ENCODE measurements at places on chromosomes 1 and 21.

DNA sequence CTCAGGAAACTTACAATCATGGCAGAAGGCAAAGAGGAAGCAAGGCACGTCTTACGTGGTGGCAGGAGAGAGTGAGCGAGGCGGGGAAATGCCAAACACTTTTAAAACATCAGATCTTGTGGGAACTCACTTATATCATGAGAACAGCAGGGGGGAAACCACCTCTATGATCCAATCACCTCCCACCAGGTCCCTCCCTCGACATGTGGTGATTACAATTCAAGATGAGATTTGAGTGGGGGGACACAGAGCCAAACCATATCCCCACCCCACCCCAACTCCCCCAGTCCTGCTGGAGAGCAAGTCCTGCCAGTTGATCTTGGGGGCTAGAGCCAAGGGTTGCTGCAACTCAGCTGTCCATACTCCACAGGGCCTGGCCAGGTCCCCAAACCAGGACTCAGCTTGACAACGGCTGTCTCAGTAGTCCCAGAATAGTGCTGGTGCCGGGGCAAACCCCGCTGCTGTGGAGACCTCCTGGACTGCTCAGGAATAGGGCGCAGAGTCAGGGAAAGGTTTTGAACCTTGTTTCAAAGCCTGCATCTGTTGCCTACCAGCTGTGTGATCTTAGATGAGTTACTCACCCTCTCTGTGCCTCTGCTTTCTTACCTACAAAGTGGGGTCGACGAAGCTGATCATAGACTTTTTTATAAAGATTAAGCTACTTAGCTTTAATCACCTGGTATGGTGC is 79.5 kb downstream of the STUM start:
- no peak for DNase-seq

DNA sequence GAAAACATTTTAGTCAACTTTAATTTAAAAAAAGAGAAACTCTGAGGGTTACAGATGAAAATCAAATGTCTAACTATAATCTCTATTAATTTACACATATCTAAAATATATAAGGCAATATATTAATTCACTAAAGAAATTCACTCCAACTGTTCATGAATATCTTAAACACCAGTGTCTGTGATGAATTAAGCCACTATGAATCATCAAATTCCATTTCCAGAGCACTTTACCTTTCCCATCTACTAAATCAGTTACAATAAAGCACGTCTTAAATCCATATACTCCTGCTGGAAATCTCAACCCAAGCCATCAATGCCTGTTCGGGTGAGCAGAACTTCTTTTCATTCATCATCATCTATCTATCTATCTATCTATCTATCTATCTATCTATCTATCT is 4.3 kb downstream of the TAF5L start:
- DNase-seq: no peak

GRCh38 chr1:21069549-21069948 is 107.1 kb downstream of the EIF4G3 start:
- no peak for DNase-seq

- no peak for DNase-seq
Observed at GRCh38 chr21:45027241-45028196, 46.9 kb upstream of the ADARB1 start.

GRCh38 chr1:36889478-36890226 is 144.7 kb downstream of the GRIK3 start:
- DNase-seq: no peak

DNA sequence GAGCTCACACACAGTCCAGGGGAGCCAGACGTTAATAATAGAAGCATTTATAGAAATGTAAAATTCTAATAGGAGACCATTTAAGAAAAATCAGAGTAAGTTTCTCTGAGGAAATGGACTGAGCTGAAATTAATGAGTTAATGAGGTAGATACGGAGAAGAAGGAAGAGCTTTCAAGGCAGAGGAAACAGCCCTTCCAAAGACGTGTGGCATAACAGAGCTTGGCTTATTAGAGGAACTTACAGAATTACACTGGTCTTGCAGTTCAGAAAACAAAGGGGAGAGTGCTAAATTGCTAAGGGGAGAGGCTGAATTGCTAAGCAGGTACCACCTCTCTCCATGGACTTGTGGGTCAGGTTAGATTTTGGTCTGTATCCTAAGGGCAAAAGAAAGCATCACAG is 8.2 kb upstream of the PIGK start:
- DNase-seq: no peak

- DNase-seq: no peak
Observed at GRCh38 chr1:29428280-29428615, 191.9 kb downstream of the PTPRU start.

- no peak for DNase-seq
Observed at GRCh38 chr1:151619489-151620093, 7.7 kb downstream of the SNX27 start.

GRCh38 chr1:245279346-245279745 is 124.6 kb downstream of the KIF26B start:
- DNase-seq: no peak

DNA sequence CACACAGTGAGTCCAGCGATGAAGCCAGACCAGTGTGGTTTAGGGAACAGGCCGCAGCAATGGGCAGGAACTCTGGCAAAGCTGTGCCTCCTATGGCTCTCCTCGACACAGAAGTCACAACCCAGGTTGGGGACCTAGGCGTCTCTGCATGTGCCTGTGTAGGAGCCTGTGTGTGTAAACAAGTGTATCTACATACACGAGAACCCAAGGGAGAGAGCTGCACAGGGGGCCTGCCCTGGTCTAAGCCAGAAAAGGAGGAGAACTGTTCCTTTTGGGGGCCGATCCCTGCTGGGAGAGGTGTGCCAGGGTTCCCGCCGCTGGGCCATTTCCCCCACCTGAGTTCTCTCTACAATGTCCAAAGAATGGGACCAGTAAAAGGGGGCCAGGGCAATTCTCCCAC is 56.0 kb downstream of the CD247 start:
- no peak for DNase-seq

- DNase-seq: no peak
Observed at GRCh38 chr1:99619583-99619982, 26.3 kb upstream of the PALMD start.

- no peak for DNase-seq
Observed at GRCh38 chr21:44286716-44287632, 1.3 kb downstream of the AIRE start.

GRCh38 chr1:223741861-223742260 is 29.5 kb downstream of the CAPN2 start:
- DNase-seq: no peak

GRCh38 chr1:183735069-183735860 is 69.7 kb upstream of the RGL1 start:
- no peak for DNase-seq

DNA sequence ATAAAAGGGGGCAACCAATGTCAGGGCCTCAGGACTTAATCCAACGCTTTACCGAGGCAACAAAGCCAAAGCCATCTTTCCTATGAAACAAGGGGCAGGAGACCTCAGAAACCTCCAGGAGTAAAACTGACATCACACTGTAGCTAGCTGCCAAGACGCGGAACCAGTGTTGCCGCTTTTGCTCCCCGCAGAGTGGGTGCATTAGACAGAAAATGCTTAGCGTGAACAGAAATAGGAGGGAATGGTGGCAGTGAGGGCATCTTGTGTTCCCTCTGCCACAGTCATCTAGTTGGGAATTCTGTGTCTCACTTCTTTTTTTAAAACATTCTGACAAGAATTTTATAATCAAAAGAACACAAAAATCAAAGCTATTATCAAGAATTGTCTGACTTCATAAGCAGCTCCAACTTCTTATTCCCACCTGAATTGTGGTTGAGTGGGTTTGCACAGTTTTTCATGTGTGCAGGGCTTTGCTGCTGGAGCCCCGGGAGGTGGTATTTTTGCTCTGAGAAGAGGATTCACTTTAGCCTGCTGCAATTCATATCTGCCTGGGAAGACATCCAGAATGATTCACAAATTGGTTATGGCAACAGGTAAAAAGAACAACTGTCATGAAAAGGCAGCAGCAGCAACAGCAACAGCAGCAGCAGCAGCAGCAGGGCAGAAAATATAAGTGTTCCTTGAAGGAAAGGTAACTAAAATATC is 82.2 kb upstream of the DIRAS3 start:
- no peak for DNase-seq

DNA sequence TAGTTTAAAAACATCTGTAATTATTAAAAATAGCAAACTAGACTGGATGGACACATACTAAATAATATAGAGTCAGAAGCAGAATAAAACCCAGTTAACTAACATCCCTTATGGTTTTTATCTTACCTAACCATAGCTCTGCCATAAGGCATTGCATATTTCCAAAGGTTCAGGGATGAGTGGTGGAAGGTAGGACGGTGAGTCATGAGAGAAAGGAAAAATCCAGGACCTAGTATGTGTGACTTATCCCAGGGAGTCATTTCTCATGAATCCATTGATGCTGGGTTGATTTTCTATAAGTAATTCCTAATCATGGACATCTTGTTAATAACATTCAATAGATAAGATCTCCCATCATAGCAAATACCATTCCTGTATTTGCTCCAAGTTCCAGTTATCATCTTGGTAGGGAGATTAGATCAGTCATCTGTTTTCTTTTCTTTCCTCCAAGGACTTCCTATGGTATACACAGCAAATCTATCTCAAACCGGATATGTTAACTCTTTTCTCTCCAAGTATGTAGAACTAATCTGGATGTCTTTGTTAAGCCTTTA is 490.7 kb upstream of the B3GALT2 start:
- no peak for DNase-seq

- DNase-seq: no peak
Observed at GRCh38 chr1:115347282-115347681, 9.2 kb upstream of the NGF start.

GRCh38 chr1:3653286-3653618 is 936 bp downstream of the TP73 start:
- no peak for DNase-seq

DNA sequence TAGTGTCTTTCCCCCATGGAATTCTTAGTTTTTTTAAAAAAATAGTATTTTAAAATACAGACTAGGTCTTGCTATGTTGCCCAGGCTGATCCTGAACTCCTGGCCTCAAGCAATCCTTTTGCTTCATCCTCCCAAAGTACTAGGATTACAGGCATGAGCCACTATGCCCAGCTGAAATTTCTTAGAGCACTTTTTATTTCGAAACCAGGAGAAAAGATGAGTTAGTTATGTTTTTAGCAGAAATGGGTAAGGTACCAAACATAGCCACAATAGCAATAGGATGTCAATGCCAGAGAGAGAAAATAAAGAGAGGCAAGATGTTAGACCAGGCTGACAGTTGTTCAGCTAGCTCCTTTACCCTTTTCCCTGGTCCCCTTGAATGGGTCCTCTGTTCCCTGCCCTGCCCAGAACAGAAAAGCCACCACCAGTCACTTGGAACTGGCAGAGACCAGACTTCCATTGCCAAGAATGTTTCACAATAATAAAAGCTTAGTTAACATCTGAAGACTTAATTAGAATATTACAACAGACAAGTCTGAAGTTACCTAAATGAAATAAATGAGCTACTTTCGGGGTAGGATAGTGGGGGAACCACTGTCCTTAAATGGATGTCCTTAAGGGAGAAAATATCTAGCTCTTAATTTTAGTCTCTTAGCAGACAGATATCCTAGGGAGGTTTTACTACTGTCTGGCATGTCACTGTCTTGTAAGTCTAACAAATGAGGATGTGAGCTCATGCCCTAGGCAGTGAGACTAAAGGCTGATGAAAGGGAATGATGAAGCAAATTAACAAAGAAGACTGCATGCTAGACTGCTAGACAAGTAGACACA is 54.3 kb downstream of the ABL2 start:
- no peak for DNase-seq

DNA sequence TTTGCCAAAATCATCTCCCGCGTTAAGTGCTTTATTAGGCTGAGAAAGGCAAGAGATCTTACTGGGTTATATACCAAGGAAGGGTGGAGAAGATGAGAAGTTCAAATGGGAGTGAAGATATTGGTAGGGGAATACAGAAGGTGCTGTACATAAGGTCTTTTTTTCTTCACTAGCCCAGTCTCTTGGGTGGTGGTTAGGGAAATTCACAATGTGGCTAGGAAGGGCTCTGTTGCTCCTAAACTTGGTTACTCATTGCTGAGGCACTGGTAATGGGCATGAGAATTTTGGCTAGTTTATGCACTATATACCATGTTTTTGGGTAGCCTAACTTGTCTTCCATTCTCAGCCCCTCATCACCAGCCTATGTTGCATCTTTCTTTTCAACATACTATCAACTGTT is 50.6 kb downstream of the LHX4 start:
- DNase-seq: no peak

DNA sequence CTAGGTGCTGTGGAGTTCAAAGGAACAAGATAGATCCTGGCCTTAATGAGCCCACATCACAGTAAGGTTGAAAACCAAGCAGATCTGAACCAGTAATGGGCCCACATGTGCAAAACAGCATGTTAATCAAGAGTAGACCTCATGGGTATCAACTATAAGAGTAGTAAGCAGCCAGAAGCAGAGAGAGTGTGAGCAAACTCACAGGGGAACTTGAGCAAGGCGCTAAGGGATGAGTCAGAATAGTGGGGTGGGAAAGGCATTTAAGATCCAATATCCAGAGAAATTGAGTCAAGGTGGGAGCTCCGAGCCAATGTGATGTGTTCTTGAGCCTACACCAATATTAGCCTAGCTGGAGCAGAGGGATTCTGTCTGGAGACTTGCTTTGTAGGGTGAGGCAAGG is 52.4 kb upstream of the GJA5 start:
- DNase-seq: no peak

DNA sequence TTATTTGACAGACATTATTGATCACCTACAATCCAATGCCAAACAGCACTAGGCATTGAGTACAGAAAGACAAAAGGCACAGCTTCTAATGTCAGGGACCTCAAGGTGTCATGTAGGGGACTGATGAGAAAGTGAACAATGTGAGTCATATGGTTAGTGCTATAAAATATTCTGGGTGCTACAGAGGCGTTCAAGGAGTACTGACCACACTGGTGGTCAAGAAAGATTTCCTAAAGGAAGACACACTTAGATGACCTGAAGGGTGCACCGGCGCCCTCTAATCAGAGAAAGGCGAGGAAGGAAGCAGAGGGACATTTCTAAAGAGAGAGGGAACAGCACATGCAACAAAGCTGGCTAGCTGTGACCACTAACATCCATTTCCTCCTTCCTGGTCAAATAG is 64.9 kb upstream of the F3 start:
- DNase-seq: no peak

DNA sequence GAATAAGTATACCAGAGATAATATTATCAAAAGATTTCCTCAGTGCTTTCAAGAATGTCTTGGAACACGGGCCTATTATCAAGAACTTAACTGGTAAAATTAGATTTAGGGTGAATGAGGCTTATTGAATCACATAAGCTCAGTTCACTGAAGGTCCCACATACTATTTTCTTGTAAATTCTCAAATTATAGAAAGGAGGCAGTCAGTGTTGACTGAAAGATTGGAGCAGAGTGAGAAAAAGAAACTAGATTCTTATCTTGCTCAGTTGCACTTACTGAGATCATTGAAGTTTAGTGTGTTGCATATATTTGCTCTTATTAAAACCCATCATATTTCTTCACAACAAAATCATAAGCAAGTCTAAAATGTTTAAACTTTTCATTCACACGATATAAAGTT is 3.9 kb upstream of the RGS1 start:
- no peak for DNase-seq

- no peak for DNase-seq
Observed at GRCh38 chr21:27246741-27247140, 279.9 kb upstream of the ADAMTS5 start.

- no peak for DNase-seq
Observed at GRCh38 chr1:212070720-212071302, 35.3 kb downstream of the DTL start.

- DNase-seq: peak; percentile 64
Observed at GRCh38 chr1:37811027-37811655, 3.1 kb upstream of the YRDC start.

Measured in activated CD4-positive, alpha-beta T cell treated with anti-CD3 and anti-CD28 coated beads, Interleukin-2, amount 50 U/mL, for 48 hours (primary cell).